NCI-H187 (cell line): ENCODE measurements at places on chromosomes 4 and X.

GRCh38 chr4:186920992-186921391 is 197.3 kb upstream of the FAT1 start:
- no peak for DNase-seq

- no peak for DNase-seq
Observed at GRCh38 chr4:186500721-186501304, 54.6 kb downstream of the MTNR1A start.

- DNase-seq, result no peak
Observed at GRCh38 chr4:187357821-187358220, 634.2 kb upstream of the FAT1 start.

DNA sequence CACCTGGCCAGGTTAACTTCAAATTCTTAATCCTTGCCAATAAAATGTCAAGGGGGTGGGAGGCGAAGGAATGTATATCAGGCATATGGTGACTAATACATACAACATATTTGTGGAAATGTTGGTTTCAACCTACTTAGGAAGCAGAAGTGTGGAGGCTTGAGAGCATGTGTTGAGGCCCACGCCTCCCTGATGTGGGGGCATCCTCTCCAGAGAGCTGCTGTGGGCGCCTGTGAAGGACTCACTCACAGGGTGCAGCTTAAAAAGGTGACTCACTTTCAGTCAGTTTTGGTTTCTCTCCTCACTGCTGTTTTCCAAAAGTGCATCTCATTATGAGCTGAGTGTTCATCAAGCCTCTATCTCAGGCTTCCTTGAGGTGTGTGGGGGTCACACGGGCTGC is 27.5 kb downstream of the LNX1 start:
- DNase-seq, result no peak

DNA sequence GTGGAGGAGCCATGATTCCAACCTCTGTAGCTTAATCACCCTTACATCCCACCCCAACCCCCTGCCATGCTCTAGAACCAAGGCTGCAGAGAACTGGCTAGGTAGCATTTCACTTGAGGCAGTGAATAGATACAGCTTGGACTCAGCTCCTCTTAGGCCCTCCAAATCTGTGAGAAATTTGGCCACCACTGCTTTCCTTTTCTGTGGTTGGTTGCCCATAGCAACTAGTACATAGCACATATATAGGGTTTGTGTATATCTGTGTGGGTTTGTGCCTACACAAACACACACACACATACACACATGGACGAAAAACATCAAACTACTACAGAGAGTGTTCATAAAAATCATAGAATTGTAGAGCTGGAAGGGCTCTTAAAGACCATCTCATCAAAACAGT is 52.0 kb upstream of the CCDC160 start:
- DNase-seq, result no peak
